ENCODE measurements at places on chromosomes 12 and 14. TPM values are rescaled to one million over a fixed set of nuclear protein-coding genes. Genes with fewer than 3 reads are reported as not detected.

GRCh38 chr12:52029685-52030084 is 21.6 kb upstream of the NR4A1 start:
- DNase-seq = no peak

GRCh38 chr12:97659117-97659880 is 196.7 kb downstream of the RMST start:
- DNase-seq = no peak

GRCh38 chr14:105938055-105938863 is 411.9 kb downstream of the TMEM121 start:
- peak; percentile 34 for DNase-seq

- no peak for DNase-seq
Observed at GRCh38 chr14:54329082-54329695, 67.6 kb upstream of the CDKN3 start.

- no peak for DNase-seq
Observed at GRCh38 chr12:25979059-25979458, 20.6 kb downstream of the RASSF8 start.

DNA sequence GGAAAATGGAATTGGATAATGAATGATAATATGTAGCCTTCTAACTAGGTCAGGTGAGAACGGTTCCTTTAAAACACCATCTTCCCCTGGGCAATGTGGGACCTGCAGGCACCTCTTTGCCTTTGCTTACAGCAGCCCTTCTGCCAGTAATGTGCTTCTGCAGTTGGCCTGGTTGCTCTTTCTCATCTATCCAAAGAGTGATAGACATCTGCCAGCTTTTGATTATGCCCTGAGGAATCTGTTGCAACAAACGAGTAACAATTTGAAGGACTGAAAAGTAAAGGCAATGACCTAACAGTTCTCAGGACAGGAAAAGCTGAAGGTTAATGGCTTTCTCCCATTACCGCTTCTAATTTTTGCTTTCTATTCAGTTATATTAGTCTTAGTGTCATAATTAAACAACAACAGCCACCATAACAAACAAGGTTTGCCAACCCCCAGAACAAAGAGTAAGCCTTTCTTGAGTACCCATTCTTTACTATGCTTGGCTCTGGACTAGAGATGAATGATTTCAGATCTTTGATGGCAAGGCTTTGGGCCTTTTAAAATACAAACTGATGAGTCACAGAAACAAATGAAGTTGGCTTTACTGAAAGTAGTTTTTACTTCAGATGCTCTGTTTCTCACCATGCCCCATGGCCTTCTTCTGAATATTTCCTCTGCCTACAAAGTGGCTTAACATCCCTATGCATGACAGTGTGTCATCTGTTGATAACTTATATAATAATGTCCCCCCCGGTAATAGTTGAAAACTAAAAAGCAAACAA is 76.1 kb upstream of the KRR1 start:
- DNase-seq = no peak

GRCh38 chr14:60594062-60594461 is 55.2 kb downstream of the SIX1 start:
- no peak for DNase-seq

- DNase-seq = no peak
Observed at GRCh38 chr14:104557766-104558165, 21.8 kb upstream of the C14orf180 start.

DNA sequence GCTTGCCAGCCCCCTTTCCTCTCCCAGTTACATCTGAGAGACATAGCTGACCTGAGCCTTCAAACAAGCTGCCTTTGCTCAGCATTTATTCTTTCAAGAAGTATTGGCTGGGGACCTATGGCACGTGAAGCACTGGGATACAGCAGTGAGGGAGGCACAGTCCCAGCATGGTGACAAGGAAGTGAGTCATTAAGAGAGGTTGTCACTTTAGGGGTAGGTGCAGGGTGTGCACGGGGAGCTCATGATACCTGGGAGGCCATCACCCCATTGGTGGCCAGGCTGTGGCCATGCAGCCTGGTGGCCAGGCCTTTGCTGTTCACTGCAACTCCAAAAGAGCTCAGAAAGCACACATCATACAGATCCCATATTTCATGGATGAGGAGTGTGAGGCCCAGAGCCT is 5.7 kb upstream of the KRT75 start:
- no peak for DNase-seq

DNA sequence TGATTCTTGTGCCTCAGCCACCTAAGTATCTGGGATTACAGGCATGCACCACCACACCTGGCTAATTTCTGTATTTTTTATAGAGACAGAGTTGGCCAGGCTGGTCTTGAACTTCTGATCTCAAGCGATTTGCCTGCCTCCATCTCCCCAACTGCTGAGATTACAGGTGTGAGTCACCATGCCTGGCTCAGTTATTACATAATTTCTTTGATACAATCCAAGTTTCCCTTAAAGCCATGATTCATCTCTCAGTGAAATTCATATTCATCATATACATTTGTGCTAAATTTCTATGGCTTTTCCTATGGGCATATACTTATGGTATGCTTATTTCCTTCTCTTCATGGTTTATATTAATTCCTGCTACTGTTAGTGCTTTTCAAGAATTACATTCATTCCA is 29.1 kb upstream of the PZP start:
- no peak for DNase-seq

DNA sequence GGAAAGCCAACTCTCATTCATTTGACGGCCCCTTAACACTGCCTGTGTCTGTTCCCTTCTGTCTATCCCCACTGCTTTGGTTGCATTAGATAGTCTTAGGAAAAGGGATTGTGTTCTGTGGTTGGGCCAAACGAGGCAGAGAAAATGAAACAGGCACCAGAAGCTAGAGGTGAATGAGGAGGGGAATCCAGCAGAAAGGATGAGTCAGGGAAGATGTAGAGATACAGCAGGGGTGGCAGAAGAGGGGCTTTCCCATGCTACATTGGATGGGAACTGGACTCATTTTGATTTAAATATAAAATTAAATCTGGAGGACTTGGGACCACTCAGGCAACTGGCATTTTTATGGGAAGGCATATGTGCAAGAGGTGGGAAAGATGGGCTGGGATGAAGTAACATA is 43.3 kb downstream of the OTOGL start:
- DNase-seq = no peak

Gene HSPB8
- 7.1 TPM for total RNA-seq

Gene ASCL1
- not detected for total RNA-seq

Gene UBE3B
- 4,080 TPM for total RNA-seq

Gene PLEKHG7
- not detected for total RNA-seq

Gene LRP1-AS
- total RNA-seq = not detected
